ENCODE measurements at places on chromosomes 13 and 19. TPM values are rescaled to one million over a fixed set of nuclear protein-coding genes. Genes with fewer than 3 reads are reported as not detected.

The KLK2 gene
- total RNA-seq: not detected

The PLIN5 gene
- total RNA-seq: 0.18 TPM

The SMG9 gene
- total RNA-seq: 12.4 TPM

The ATP4B gene
- not detected for total RNA-seq

The ZNF805 gene
- 5.7 TPM for total RNA-seq

The CPB2 gene
- total RNA-seq: not detected

The APC2 gene
- total RNA-seq: not detected

The NKPD1 gene
- not detected for total RNA-seq

The IL4I1 gene
- total RNA-seq: not detected

The ACTMAP gene
- 4.4 TPM for total RNA-seq

The ADPRHL1 gene
- total RNA-seq: 0.89 TPM

The IGFL1 gene
- total RNA-seq: not detected

The P2RY11 gene
- total RNA-seq: 4.6 TPM

The BAX gene
- total RNA-seq: 189 TPM

The LILRB4 gene
- not detected for total RNA-seq

The C19orf85 gene
- total RNA-seq: 0.29 TPM

The ACP7 gene
- not detected for total RNA-seq

The SLITRK5 gene
- total RNA-seq: not detected

The ZNF560 gene
- total RNA-seq: 0.53 TPM
